ENCODE measurements at places on chromosomes 3 and 15. TPM values are rescaled to one million over a fixed set of nuclear protein-coding genes. Genes with fewer than 3 reads are reported as not detected.

- no peak for DNase-seq
Measured at GRCh38 chr3:14301558-14301957, 100.8 kb upstream of the SLC6A6 start.

The USP3 gene
- polyA plus RNA-seq = 25.2 TPM

The GALNT15 gene
- 5.5 TPM for polyA plus RNA-seq

The GP9 gene
- 0.49 TPM for polyA plus RNA-seq

DNA sequence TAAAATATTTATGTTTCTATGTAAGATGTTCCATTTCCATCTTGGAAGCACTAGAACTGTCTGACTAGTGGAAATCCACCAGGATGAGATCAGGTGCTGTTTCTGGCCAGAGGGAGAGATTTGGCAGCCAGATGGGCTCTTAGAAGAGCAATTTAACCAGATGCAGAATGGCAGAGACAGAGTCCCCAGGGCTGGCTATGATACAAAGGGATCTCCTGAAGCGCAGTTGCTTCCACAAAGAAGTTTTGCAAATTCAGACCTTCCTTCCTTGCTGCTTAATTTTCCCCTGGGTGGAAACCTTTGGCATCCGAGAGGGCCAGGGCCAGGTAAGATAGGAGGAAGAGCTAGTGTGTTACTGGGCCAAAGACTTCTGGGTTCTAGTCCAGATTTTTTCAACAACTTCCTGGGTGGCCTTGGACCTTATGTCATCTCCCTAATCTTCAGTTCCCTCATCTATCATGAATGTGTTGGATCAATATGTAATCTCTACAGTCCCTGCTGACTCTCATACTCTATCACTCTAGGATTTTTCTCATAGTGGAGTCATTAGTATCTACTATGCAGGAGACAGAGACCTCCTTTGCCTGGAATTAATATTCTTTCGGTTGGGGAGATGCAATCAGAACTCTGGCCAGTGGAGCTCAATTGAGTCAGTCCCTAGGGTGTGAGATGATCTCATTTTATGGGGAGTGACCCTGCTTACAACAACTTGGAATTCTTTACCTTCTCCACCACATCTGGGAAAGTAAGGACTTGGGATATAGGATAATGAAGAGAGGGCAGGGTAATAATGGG, 41.1 kb upstream of the NDUFB4 start:
- no peak for DNase-seq

DNA sequence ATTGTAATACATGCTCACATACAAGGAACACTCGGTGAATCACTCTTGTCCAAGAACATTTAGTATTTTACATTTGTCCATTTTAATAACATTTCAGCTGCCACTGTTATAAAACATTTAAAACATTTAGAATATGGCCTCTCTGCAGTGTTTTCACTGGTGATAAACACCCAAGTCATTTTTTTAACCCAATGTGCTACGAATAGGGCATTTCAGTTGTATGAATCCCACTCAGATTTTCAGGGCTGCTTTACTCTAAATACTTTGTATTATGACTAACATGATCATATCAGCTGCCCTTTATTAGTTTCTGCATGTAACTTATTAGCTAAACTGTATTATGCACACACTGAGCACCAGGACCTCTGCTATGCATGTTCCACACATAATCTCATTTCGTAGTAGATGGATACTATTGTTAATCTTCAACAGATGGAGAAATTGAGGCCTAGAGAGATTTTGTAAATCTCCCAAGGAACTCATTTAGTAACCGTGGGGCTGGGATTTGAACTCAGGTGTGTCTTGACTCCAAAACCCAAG, 148.6 kb upstream of the CDIN1 start:
- no peak for DNase-seq

The P4HTM gene
- 72.6 TPM for polyA plus RNA-seq

The CD47 gene
- polyA plus RNA-seq = 61.7 TPM

The GOLGA8T gene
- polyA plus RNA-seq = 0.28 TPM

DNA sequence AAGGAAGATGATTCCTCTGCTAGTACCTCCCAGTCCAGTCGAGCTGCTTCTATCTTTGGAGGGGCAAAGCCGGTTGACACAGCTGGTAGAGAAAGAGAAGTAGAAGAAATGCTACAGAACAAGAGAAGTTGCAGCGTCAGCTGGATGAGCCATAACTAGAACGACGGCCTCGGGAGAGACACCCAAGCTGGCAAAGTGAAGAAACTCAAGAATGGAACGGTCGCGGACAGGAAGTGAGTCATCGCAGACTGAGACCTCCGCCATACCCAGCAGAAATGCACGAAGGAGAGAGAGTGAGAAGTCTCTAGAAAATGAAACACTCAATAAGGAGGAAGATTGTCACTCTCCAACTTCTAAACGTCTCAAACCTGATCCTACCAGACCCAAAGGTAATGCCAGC, 19.0 kb upstream of the PARP14 start:
- DNase-seq = no peak

DNA sequence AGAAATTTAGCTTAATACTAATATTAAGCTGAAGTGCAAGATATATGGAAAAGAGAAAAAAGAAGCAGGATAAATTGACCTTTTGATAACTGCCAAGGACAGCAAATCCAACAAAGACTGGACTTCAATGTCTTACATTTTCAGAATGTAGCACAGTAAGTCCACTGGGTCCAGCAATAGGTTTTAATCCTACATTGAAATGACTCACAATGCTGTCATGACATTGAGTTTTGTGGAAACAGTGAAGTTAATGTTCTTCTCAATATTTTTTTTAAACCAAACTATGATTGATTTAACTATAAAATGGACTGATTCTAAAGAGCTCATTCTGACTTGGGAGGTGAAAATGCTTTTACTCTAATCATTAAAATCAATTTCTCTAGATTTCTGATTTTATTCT, 166.6 kb upstream of the ZNF717 start:
- no peak for DNase-seq

The NOX5 gene
- 0.19 TPM for polyA plus RNA-seq

The LIPH gene
- 3.2 TPM for polyA plus RNA-seq

DNA sequence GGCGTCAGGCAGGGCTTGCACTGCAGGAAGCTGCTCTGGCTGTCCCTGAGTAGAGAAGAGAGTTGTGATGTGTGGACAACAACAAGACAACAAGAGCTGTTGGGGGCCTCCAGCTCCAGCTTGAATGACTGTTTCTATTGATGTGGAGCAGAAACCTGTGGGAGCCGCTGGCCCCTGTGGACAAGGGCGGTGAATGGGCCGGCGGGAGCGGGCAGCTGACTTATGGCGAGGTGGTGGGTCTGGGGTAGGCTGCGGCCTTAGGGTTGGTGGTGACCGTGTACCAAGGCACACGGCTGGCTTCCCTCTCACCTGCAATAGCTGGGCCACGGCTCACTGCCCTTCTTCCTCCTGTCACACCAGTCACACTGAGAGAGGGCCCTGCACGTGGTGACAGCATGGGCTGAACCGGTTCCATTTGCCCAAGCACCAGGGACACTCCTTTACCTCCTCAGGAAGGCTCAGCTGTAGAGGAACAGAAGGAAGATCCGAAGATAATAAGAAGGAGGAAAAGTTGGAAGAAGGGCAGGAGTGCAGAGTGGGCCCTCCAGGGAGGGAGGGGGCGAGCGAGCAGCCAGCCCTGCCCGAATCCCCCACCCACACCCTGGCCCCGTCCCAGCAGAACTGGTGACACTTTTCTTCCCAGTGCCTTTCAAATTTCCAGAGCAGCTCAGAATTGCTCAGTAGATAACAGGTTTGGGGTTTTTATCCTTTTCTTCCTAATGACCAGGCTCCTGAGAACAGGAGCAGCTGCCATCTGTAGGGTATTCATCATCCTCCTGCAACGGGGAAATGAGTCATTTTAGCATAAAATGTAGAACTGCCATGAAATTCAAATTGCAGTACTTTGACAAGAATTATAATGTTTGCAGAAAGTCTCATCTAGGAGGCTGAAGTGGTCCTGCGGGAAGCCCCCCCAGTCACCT, 136.9 kb downstream of the TJP1 start:
- DNase-seq = peak; percentile 39

GRCh38 chr15:80530737-80531365, 126.7 kb downstream of the ARNT2 start:
- no peak for DNase-seq

- DNase-seq = peak; percentile 67
Measured at GRCh38 chr15:100889385-100890050, 9.9 kb downstream of the ALDH1A3 start.

DNA sequence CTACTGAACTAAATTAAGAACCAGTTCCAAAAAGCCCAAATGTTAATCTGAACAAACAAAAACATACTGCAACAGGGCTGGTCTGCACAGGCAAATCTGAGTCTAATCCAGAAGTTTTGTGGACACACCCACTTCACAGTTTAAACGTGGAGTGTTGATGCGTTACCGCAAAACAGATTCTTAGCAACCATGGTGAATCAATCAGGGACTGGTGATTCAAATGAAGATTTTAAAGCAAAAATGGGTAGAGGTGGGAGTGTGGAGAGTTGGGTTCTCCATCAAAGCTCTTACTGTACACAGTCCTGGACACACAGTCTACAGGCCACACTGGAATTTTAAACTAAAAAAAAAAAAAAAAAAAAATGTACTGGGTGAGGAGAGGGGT, 5.2 kb downstream of the ANXA2 start:
- DNase-seq = peak; percentile 79

DNA sequence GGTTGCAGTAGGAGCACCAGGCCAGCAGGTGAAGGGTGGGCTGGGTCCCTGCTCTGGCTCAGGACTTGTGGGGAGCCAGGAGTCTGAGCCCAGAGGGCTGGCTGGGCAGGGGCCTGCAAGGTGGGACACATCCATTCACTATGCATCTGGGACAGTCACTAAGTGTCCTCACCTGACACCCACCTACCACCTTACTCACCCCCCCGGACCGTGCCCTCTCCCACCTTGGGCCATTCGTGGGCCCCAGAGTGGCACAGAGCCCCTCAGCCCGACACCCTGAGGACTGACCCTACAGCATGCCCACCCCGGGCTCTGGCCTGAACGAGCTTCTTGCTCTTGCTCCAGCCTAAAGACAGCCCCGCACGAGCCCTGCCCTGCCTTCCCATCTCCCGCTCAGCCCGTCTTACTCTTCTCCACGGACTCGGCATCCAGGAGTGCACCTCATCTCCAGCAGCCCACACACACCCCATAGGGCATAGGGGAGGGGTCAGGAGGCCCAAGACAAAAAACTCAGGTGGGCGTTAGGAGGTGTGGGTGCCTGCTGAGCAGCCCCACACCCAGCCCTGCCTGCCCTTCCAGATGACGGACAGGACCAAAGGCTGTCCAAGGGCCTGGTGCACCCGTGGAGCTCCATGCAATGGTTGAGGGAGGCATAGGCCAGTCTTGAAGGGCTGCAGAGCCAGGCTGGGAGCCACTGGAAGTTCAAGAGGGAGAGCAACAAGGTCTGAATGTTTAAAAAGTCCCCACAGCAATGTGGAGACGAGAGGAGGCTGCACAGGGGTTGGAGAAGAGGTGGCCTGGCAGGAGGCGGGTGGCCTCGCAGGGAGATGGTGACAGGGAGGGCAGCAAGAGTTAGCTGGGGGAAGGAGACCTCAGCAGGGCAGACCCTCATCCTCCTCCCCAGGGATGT, 27.0 kb downstream of the PTH1R start:
- peak; percentile 33 for DNase-seq
